ENCODE measurements at places on chromosomes 3 and 15.

DNA sequence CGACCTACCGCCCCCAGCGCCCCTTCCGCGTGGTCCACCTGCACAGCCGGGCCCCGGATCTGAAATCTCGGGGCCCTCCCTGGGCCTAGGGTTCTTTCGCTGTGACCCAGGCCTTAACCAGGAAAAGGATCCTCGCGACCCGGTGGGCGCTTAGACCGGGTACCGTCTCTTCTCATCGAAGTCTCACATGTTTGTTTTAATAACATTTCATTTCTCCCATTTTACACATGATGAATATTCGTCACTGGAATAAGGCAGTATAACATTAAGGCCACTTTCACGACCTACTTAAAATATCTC lies 277 bp upstream of the DALRD3 start:
- DNase-seq: no peak

GRCh38 chr15:80204231-80204630 lies 47.8 kb downstream of the CTXND1 start:
- no peak for DNase-seq

GRCh38 chr3:45132568-45133211 lies 13.5 kb downstream of the CDCP1 start:
- no peak for DNase-seq

DNA sequence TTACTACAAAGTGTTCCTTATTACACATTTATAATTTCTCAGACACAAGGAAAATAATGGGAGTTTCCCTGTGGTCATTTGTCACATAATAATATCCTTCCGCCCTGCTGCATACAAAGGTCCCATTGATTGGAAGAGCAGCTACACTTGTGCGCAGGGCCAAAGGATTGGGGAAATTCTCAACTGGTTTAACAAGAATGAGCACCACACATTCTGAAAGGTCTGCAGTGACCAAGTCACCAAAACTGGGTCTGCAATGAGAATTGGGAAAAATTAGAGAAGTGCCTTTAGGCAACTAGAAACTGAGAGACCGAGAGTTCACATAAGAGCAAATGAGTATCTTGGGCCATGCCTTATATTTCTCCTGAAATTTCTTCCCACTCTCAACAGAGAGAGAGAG lies 98.2 kb upstream of the NR2F2 start:
- no peak for DNase-seq

GRCh38 chr15:50380089-50380488 lies 25.1 kb upstream of the GABPB1 start:
- no peak for DNase-seq

- DNase-seq: no peak
These were observed 2.0 kb downstream of the NRROS start for GRCh38 chr3:196641333-196642054.

- no peak for DNase-seq
These were observed 42.2 kb upstream of the ROBO2 start for GRCh38 chr3:76997733-76998132.

- DNase-seq: no peak
These were observed 179.1 kb upstream of the LPP start for GRCh38 chr3:187974871-187975271.

- no peak for DNase-seq
These were observed 7.1 kb downstream of the ITGA11 start for GRCh38 chr15:68424754-68425390.

DNA sequence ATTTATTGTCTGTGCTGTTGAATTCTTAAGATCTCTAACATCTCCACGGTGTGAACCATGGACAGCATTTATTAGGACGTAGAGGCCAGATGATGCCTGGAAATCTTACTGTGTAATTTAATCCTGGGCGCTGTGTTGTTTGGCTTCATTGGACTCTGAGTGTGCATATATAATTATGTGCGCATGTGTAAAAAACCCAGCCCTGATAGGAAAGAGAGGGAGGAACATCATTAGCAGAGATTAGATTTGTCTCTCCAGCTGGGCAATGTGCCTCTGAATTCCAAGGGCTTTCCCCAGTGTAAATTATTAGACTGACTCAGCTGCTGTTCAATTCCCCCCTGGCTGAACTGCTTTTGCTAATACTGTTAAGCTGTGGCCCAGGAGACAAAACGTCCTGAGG lies 39.6 kb downstream of the MAP3K13 start:
- peak; percentile 44 for DNase-seq

DNA sequence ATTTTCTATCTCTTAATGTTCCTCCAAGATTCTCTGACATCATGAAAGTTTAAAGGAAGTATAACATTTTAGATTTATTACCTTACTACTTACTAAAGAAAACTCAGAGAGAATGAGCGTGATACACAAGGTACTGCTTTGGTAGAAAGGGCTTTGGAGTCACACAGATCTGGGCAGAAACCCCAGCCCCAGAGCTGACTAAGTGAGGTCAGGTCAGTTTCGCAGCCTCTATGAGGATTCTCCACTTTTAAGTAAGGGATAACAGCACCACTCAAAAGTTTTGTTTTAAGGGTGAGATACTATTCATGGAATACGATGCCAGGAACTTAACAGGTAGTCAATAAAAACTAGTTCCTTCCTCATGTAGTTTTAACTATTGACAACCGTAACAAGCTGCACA lies 76.1 kb downstream of the CLDN11 start:
- no peak for DNase-seq

- no peak for DNase-seq
These were observed 313.2 kb upstream of the THBS1 start for GRCh38 chr15:39267685-39268084.

GRCh38 chr3:192957441-192958021 lies 39.9 kb upstream of the MB21D2 start:
- peak; percentile 82 for DNase-seq

- DNase-seq: no peak
These were observed 21.4 kb upstream of the MUC20 start for GRCh38 chr3:195699388-195699771.

DNA sequence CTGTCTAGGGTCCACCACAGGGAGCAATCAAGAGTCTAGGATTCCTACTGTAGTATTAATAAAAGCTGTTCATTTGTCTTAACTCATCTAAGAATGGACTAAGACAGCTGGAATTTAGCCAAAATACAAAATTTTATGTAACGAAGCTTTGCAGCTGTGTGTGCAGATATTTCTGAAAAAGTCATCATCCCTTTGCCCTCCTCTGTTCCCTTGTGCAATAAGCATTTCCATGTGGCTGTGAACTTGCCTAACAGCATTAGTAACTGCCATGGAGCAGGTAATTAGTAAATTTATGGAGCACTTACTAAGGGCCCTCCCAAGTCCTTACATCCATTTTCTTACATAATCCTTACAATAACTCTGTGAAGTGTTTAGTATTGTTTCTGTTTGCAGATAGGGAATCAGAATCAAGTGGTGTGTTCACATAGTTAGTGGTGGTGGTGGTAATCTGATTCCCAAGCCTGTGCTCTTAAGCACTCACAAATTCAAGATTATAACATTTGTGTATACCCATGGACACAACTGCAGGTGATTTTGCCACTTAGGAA lies 114.5 kb downstream of the RARB start:
- no peak for DNase-seq

- peak; percentile 96 for DNase-seq
These were observed at the start of gene IMPDH2 for GRCh38 chr3:49028673-49029562. Gene IMPDH2, minus strand, starts transcription at chr3:49029398. Its CDS starts 48 bp downstream, at chr3:49029350.

DNA sequence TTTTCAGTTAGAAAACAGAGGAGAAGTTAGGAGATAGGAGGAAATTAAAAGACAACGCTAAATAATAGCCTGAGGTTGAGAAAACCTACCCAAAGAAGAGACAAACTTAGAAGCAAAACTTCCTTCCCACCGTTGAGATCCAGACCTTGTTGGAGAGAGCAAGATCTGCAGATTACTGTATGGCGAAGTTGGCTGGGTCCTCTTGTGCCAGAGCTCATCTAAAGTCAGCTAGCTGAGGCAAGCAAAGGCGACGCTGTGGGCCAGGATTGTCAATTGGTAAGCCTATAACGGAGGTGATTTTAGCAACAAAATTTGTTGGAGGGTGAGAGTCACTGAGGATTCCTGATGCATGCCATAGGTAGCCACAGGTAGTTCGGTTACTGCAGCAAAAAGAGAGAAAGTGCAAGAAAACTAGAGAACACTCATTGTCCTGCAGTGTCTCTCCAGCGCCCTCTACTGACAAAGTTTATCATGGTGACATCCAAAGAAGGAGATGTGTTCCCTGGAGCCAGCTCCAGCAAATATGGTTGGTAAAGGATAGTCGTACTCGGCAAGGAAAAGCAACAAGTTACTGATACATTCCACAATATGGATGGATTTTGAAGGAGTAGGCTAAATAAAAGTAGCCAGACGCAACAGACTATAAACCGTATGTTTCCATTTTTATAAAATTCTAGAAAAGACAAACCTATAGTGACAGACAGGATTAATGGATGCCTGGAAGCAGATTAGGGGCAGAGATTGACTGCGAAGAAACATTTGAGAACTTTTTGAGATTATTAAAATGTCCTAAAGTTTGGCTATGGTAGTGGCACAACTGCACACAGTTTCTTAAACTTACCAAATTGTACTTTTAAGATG lies 9.8 kb upstream of the OR5K4 start:
- DNase-seq: peak; percentile 43

DNA sequence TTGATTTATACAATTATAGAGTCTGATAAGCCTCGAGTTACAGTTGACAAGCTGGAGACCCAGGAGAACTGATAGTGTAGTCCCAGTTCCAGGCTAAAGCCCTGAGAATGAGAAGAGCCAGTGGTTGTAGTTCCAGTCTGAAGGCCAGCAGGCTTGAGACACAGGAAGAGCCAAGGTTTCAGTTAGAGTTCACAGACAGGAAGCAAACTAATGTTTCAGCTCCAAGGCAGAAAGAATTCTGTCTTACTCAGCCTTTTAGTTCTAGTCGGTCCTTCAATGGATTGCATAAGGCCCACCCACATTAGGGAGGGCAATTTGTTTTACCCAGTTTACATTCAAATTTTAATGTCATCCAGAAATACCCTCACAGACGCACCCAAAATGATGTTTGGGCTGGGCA lies 102.7 kb downstream of the CDIN1 start:
- DNase-seq: no peak

- DNase-seq: no peak
These were observed 27.3 kb upstream of the PARL start for GRCh38 chr3:183911763-183912506.

GRCh38 chr3:27031476-27031875 lies 337.7 kb downstream of the NEK10 start:
- no peak for DNase-seq

DNA sequence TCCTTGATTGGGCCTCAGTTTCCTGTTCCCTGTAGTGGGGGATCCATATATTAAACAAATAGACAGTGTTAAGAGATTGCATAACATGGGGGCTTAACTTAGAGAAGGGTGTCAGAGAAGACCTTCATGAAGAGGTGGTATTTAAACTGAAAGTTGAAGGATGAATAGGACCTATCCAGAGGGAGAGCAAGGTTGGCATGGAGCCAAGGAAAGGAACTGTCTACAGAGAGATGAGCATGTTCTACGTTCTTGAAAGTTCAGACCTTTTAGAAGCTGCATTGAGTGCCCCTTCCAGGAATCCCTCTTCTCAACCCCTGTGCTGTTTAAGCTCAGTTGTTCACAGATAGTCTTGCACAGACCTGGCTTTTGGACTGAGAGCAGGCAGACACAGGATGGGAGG lies 2.4 kb downstream of the HTD2 start:
- DNase-seq: no peak

DNA sequence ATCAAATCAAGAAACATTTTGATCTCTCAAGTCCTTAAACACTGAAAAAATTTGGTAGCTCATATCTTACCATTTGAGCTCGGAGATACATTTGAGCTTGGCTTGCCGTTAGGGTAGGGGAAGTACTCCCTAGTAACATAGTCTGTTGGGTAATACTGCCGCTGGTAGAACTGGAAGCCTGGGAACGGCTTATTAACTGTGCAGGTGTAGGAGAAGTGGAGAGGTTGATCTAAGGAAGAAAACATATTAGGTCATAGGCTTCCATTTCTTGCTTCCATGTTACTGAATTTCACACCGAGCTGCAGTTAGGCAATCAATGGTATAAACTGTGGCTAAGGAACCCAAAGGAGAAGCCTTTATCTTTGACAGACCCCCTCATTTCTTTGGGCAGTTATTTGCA lies 32.5 kb downstream of the PHC3 start:
- no peak for DNase-seq

GRCh38 chr3:65848024-65848423 lies 190.7 kb downstream of the MAGI1 start:
- DNase-seq: no peak

DNA sequence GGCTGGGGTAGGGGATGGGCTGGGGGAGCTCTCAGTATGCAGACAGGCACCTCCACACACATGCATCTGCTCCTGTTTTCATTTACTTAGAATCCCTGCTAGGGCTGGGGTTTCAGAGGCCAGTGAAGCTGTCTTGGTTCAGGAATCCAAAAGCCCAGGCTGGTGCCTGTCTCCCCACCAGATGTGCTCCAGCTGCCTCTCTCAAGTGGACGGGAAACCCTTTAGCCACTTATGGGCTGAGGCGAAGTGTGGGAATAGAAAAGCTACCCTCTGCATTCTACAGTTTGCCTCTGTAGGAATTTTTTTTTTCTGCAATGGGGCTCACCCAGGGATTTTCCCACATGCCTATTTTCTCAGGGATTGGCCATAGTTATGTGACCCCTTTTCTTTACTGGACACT lies 72.5 kb downstream of the ATP2B2 start:
- no peak for DNase-seq

DNA sequence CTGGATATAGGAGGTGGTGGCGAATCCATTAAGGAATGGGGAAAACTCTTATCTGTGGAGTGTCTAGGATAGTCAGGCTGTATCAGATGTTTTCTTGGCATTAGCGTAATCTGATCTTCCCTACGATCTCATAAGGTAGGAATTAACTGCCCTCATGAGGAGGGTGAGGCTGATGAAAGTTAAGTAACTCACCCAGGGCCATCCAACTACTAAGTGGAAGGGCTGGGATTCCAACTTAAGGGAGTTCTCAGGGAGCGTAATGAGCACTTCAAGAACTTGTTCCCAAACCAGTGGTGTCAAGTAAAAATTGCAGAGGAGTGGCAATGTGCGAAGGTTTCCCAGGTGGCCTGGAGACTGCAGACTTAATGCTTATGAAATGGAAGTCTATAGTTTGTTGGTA lies 55.9 kb upstream of the OSBPL11 start:
- no peak for DNase-seq

GRCh38 chr3:45596290-45596791 lies 1.8 kb downstream of the LIMD1 start:
- no peak for DNase-seq

GRCh38 chr3:59284926-59285325 lies 235.1 kb upstream of the CFAP20DC start:
- no peak for DNase-seq

DNA sequence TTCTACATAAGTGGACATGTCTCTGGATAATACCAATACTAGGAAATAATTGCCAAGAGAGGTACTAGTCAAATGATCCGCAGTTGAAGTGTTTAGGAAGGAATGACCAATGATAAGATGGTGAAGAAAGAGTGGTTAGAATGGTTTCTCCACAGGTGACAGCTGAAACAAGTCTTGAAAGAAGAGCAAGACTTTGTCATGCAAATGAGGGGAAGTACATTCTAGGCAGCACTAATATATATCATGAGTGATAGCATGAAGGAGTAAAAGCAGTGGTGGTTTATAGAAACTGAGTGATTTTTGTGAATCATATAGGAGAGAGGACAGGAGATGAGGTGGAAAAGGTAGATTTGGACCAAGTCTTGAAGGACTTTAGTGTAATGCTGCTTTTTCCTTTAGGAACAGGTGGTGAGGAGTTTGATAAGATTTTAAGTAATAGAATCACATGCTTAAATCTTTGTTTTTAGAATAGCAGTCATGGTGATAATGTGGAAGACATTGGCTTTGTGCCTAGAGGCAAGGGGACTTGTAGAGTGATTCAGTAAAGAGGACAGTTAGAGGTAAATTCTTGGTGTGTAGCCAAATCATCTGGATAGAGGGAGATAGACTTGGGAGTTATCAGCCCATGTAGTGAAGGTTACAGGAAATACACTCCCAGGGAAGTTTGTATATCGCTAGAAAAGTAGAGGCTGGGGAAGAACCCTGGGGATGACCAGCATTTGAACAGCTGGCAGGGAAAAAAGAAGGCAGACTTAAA lies 31.9 kb downstream of the SLMAP start:
- DNase-seq: no peak

Measured in AG20443 (cell line).